ENCODE measurements at places on chromosomes 4 and X.

GRCh38 chr4:153045111-153045982 is 109.2 kb downstream of the FHDC1 start:
- DNase-seq, result no peak

- no peak for DNase-seq
Observed at GRCh38 chrX:57445076-57445475, 146.7 kb upstream of the ZXDB start.

DNA sequence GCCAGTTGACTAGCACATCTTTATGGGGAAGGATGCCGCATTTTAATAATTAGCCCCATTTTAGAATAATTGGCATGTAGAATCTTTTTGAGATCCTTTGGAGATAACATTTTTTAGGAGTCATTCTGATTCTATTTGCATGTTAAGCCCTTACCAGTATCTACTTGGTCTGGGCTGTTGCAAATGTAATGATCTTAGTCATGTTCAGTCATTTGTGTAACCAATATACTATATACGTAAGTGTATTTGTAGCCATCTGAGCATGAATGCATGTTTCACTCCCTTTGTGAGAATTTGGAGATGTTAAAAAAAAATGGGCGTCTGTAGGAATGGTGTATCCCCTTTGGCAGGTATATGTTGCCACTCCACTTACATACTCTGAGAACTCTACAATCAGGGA is 119.1 kb downstream of the TEX13A start:
- no peak for DNase-seq

DNA sequence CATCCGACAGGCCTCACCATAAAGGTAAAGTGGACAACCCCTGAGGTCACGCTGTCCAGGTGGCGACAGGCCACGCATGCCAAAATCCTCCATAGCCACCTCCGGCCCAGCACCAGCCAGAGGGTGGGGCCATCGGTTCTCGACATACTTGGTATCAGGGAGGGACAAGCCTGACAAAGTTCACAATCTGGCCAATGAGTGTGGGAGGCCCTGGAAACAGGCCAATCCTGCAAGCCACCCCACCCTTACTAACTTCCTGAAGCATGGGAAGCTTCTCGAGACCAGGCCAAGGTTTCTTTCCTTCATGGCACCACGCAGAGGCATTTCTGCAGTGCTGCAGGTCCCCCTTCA is 73.8 kb downstream of the MTMR1 start:
- no peak for DNase-seq

DNA sequence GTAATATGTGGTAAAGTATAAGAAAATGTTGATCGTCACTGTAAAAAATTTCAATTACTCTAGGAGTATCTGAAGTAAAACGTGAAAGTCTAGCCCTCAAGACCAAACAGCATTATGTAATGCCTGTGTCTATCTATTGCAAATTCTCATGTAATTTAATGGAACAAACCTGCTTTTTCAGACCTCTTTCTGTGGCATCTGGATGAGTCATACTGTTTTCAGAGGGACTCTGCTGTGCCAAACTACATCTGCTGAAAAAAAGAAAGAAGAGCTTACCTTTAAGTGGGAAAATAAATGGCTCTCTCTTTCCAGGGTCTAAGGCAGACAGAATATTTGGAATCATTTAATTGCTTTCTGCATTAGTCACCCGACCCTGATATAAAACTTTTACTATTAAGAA is 89.8 kb upstream of the ARMCX2 start:
- no peak for DNase-seq

DNA sequence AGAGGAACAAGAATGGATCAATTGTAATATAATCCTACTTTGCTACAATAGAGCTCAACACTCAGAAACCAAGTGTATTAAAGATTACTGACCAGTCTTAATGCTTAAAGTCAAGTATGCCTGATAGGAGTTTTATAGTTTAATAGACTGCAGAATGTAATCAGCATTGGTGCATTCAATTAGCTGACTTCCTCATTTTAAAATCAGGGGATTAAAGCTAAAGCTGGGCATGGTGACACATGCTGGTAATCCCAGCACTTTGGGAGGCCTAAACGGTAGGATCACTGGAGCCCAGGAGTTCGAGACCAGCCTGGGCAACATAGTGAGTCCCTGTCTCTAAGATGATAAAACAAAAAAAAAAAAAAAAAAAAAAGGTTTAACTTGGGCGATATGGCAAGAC is 10.8 kb downstream of the HNRNPDL start:
- DNase-seq, result no peak

- DNase-seq, result no peak
Observed at GRCh38 chr4:88803600-88804096, 106.0 kb upstream of the NAP1L5 start.

GRCh38 chr4:83328521-83329187 is 6.0 kb downstream of the HPSE start:
- no peak for DNase-seq

DNA sequence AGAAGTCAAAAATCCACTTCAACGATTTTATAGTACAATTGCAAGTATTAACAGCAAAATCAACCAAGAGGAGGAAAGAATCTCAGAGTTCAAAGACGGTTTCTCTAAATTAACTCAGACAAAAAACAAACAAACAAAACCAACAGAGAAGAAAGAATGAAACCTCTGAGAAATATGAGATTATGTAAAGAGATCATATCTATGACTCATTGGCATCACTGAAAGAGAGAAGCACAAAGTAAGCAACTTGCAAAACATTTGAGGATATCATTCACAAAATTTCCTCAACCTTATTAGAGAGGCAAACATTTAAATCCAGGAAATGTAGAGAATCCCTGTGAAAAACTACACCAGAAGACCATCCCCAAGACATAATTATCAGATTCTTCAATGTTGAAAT is 370.4 kb downstream of the INPP4B start:
- DNase-seq, result no peak

DNA sequence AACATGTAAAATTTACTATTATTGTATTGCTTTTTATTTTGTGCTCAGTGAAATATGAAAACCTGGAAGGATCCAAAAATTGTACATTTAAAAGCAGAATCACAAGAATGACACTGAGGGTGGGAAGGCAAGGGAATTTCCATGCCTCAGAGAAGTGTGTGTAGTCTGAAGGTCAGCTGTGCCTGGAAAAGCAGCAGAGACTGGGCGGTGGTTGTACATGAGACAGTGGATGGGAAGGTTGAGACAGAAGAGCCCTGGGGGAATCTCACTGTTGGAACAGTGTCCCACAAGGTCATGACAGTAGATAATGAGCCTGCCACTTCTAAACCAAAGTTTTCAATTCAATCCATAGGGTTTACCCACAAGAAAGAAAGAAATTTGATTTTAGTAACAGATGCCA is 17.1 kb upstream of the ANTXR2 start:
- DNase-seq, result no peak

DNA sequence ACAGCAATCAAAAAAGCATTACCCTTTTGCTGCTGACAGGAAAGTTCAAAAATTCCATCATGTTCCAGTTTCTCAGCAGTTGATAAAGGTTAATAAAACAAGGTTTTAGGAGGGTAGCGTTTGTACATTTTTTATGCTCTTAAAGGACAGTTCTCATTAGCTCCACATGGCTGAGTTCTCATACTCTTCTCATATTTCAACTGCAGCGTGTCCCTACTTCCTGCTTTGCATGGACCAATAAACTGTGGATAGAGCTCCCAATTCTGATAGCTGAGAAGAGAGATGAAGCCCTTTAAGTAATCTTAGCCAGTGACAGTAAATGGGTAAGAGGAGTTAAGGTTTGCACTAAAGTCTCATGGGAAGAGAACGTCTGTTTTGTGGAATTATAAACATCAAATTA is 53.5 kb downstream of the SPANXA2 start:
- DNase-seq, result no peak

GRCh38 chr4:78565971-78566372 is 14.4 kb downstream of the ANXA3 start:
- no peak for DNase-seq

- DNase-seq, result no peak
Observed at GRCh38 chr4:74822603-74823002, 28.3 kb upstream of the BTC start.

DNA sequence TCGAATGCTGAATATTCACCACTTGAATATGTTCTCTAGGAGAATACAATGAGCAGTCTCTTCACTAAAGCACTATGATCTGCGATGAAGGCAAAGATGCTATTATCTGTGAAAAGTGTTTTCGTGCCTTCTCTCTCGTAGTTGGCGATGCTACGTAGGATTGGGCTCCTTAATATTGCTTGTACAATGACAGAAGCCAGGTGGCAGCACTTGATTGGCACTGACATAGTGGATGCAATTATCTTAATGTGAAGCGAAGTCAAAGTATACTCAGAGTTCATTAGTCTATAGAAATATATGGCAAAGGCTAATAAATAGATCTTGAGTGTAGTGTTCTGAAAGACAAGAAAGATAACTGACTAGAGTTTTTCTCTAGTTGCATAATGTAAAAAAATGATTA is 1135.7 kb upstream of the AGA start:
- DNase-seq, result no peak

All from posterior cingulate gyrus (tissue), 11 donors.